Melanocyte of skin (primary cell): ENCODE measurements at places on chromosomes 7 and 10. TPM values are rescaled to one million over a fixed set of nuclear protein-coding genes. Genes with fewer than 3 reads are reported as not detected.

Gene SEC61A2
- 9.5 and 11.4 TPM in 2 replicates for total RNA-seq

Gene NPY4R
- total RNA-seq: not detected in 2 replicates

Gene CLDN3
- total RNA-seq: not detected in 2 replicates

Gene FFAR4
- total RNA-seq: not detected in 2 replicates

Gene FBXL13
- 1.00 and 2.0 TPM in 2 replicates for total RNA-seq

Gene OPN1SW
- not detected in 2 replicates for total RNA-seq

Gene NUTM2E
- under 0.01 TPM in 1 of 2 replicates, not detected in the other for total RNA-seq
